OCI-M1 (cell line): ENCODE measurements at places on chromosomes 5 and 9.
A peak's percentile ranks its signal among the peaks of the same experiment; 100 is the strongest.

- no peak for DNase-seq
Measured at GRCh38 chr5:43699910-43700309, 96.9 kb downstream of the NNT start.

GRCh38 chr5:76673125-76673524, 42.8 kb upstream of the F2R start:
- DNase-seq = no peak

DNA sequence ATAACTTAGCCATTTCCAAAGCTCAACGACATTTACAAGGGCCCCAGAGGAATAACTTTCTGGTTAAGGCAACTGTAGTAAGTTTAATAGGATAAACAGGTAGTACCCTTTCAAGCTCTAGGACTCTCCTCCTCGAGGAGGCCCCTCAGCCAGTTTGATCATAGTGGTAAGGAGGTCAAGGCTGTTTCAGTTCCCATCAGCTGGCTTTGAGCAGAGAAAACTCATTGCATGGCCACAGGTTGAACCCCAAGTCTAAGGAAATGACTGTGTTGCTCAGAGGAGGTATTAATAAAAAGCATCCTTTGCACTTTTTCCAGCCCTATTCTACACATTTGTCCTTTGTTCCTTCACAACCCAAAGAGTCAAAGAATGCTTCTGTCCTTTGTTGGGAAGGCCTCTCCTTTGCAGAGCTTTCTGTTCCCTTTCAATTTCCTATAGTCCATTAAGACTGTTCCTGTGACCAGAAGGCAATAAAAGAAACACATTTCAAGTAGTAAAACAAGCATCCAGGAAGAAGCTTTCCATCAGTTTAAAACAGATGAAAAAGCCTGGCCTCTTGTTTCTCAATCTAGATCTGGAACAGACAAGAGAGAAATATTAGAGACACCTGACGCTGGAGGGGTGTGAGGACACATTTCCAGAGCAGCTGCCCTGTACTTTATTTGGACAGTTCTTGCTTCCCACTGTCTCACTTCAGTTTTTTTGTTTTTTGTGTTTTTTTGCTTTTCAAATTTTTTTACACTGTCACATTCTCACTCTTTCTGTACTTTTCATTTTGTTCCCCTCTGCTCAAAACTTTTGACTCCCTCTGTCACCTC, 54.1 kb downstream of the PRRC1 start:
- DNase-seq = no peak

GRCh38 chr5:67792891-67793290, 422.7 kb upstream of the PIK3R1 start:
- DNase-seq = no peak

DNA sequence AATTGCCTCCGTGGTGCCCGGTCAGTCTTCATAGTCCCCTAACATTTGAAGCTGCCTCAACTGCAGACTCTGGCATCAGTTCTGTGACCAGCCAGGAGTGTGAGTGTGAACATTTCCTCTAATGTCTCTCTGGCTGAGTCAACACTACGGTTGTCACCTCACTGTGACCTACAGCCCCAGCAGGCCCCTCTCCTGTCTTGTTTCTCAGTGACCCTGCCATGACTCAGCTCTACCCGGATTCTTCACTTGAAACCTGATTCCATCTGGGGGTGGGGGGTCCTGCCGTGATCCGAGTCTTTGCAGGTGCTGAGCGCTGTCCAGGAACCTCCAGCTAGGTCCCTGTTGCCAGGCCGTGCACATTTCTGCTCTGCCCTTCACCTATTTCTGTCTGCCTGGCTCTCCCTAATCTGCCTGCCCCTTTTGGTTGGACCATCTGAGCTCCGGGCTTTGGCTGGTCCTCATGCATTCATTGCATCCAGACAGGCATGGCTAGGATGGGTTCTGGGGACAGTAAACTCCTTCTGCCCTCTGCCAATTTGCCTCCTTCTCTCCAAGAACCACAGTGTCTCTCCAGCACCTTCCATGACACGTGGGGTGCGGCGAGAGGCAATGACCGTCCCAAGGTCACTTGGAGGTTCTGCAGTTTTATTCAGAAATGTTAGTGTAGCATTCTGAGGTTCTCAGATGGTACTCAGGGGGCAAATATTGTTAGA, 24.2 kb downstream of the STC2 start:
- DNase-seq = no peak

DNA sequence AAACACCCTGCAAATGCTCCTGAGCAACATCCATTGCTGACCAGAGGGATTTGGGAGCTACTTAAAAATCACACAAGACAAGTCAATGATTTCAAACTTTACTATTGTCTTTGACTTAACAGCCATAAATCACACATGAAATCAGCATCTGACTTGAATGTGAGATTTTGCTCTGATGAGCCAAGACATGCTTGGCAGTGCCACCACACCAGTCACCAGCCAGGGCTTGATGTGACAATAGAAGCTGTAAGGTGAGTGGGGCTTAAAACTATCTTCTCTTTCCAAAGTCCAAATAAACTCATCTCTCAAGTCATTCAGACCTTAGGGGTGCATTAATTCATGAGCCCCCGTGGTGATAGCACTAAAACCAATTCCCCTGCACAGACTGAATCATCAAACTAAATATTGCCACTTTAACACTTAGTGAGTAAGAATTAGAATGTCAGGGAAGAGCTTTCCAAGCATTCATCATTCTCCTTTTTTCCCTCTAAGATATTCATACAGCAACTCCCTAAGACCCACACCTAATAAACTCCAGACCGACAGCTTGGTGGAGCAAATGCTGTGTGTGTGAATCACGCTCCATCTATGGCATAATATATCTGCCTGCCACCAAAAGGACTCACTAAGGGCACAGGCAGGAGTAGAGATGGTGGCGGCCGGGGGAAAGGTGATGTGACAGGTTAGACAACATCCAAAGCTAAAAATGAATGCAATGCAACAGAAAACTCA, 119.4 kb downstream of the SPOCK1 start:
- no peak for DNase-seq

DNA sequence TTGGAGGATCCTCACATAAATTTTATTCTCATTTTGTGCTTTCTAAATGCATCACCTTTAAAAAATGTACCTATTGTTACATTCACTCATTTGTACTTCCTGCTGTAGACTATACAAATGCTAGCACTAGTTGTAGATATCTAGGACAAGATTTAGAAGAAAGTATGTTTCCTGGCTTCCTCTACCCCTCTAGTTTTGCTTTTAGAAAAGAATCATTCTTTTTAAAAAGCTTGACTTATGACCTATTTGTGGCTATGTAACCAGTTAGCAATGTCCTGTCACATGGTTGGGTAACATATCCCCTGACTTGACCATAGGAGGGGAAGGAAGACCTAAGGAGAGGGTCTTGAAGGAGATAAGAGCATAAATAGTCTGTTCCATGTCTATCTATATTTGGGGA, 13.3 kb downstream of the CAMK4 start:
- no peak for DNase-seq

DNA sequence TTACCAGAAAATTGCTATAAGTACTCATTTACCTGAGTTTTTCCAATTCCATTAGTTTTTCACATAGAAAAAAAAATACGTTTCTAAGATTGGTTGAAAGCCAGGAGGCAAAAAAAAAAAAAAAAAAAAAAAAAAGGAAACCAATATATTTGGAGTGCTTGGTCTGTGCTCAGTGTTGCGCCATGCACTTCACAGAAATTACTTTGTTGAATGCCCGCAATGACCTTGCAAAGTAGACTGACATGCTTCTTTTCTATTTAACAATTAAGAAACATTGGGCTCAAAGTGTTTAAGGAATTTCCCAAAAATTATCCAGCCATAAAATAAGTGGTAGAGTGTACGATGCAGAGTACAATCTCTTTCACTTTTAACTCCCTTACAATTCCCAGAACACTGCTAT, 65.2 kb upstream of the PAPPA start:
- peak; percentile 24 for DNase-seq

- no peak for DNase-seq
Measured at GRCh38 chr5:109788596-109788995, 98.9 kb downstream of the MAN2A1 start.

GRCh38 chr9:99595796-99596195, 225.9 kb upstream of the NR4A3 start:
- peak; percentile 79 for DNase-seq

GRCh38 chr5:168209997-168210396, 81.4 kb upstream of the WWC1 start:
- no peak for DNase-seq

- DNase-seq = no peak
Measured at GRCh38 chr5:109917154-109917546, 227.4 kb downstream of the MAN2A1 start.

- DNase-seq = peak; percentile 6
Measured at GRCh38 chr5:56335212-56335611, 102.1 kb upstream of the ANKRD55 start.

- DNase-seq = no peak
Measured at GRCh38 chr5:98301547-98301946, 471.9 kb upstream of the RGMB start.

DNA sequence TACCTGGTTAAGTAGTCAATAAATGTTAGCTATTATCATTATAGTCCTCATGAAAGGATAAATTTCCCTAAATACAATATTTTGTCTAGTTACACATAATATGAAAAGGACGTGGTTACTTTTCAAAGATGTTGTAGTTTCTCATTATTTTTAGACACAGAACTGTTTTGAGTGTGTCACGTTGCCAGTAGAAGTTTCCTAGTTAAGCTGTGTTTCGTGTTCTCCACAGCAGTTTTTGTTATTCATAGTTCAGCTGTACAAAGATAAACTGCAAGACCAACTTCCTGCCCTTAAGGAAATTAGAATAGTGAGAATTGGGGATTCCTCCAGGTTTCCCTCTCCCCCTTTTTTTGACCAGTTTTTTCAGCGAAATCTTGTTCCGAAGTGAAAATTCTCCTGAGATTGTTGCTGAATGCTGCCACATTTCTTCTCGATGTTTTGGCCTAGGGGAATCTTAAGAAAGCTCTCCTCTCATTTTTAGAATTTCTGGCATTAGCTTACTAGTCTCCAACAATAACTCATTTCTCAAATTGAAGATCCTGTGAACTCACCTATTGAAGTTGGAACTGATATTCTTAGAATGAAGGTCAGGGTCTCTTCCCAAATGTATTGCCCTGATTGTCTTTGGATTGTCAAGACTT, 176.1 kb downstream of the PAM start:
- no peak for DNase-seq

DNA sequence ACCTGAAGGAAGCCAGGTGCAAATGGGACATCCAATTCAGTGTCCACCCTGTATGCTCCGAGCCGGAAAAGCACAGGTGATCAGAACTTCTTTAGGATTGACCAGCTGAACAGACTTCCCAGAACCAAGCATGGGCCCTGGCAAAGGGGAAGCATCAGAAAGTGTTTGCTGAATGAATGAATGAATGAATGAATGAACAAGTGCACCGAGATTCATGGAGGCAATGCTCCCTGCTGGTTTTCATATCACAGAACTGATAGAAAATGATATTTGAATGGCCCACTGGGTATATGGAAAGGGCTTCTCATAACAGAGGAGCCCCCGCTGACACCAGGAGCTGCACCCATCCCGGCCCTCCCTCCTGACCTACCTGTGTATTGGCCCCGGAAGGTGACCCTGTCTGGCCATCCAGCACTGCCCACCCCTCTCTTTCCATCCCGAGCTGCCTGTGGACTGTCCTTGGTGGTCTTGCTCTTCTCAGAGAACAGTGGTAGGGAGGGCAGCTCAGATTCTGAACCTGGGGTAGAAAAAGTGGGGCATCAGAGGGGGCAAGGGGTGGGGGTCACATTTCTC, 15.9 kb downstream of the ORM2 start:
- DNase-seq = no peak

- no peak for DNase-seq
Measured at GRCh38 chr9:91191411-91192380, 170.0 kb downstream of the AUH start.

- DNase-seq = no peak
Measured at GRCh38 chr5:10331341-10331796, 22.1 kb upstream of the MARCHF6 start.

DNA sequence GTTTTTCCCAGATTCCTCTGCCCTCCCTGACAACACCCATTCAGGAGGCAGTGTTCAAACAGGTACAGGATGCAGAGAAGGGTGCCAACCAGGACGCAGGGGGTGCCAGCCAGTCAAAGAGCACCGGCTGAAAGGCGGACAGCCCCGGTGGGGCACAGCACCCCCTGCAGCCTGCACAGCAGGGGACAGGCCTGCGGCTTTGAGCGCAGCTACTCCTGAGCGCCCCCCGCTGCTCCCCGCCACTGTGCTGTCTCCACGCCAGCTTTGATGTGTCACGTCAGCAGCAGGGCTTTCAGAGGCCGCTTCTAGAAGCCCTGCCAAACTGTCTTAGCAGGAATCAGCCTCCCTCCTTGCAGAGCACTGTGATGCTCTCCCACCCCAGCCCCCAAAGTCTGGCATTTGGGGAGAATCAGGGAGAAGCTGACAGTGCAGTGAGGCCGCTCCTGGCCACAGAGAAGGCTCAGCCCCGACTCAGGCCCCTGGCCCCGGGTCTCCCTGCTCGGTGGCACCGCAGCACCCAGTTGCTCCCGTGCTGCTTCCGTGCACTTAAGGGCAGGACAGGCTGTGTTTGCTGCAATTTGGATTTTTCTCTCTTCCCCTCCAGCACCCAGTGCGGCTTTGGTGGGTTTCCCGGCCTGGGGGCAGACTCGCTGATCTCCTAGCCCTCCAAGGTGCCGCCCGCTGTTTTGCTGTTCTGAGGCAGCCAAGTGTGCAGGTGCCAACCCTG, 20.3 kb downstream of the AK8 start:
- no peak for DNase-seq

- DNase-seq = no peak
Measured at GRCh38 chr5:36575361-36575781, 31.0 kb upstream of the SLC1A3 start.

DNA sequence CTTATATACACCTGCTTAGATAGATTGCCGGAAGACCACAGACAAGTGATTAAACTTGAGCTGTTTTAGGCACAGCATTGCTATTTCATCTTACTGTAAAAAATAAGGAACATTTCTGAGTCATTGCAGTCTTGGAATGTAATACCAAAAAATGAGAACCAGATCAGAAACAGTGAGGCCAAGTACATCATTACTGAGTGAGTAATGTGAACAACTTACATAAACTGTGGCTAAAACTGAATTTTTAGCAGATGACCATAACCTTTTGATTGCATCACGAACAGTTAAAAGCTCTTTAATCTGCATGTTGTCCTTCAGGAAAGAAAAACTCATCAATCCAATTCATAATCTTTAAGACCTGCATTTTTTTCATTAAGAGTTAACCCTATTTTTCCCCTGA, 157.1 kb upstream of the FGF10 start:
- no peak for DNase-seq

DNA sequence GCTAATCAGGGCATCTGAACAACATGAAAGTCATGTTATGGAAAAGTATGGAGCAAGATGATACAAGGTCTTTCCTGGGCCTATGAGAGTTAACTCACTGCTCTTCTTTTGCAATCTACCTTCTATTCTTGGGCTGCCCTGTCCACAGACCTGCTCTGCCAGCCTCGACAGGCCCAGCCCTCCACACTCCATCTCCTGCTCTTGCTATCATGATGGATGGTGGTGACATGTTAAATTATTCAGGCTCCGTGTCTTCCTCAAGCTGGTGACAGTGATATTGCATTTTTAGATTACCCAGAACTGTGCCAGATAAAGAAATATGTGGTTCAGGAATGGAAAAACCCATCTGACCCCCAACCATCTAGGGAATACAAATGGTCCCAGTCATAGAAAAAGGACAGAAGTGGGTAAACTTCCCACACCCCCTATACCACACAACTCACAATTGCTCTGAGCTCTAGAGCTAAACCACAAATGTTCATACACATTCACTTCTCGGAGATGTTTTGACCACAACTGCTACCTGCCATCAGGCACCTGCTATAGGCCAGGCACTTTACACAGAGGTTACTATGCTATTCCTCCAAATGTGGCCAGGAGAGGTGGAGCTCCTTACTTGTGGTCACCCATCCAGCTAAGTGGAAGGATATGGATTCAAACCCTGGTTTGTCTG, 311.3 kb downstream of the ASTN2 start:
- DNase-seq = peak; percentile 35
